Urinary bladder (tissue), 4 donors: ENCODE measurements at places on chromosomes 1 and 21. TPM values are rescaled to one million over a fixed set of nuclear protein-coding genes. Genes with fewer than 3 reads are reported as not detected.

DNA sequence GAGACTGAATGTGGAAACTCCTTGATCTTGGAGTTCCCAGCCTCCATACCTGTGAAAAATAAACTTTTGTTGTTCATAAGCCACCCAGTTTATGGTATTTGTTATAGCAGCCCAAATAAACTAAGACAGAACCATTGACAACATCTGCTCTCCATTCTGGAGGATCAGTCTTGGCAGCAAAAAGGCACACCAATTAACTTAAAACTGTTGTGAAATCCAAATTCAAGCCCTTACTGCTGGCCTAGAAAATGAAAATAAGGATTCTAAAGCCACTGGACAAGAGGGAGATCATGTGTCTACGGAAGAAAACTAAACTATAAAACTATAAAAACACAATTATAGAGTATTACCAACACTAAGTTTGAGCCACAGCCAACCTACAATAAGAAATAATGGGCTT, 172.1 kb upstream of the RNPC3 start:
- DNase-seq, result no peak

DNA sequence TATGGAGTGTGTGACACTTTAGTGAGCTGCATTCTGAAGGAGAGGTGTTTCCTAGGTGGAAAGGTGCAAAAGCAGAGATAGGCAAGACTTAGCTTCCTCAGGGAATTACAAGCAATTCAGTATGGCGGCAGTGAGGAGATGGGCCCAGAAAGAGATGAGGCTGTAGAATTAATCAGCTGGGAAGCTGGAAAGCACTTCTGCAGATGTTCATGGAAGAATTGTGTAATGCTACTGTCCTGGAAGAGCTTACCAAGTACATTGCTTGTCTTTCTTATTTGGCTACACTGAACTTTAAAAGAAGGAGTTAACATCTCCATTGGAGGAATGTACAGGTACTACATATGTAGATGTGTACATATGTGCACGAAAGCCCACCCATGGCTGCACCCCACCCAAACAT, 103.7 kb upstream of the DPT start:
- no peak for DNase-seq

GRCh38 chr1:173195596-173196088, 11.5 kb downstream of the TNFSF4 start:
- no peak for DNase-seq

The OR2T33 gene
- not detected for total RNA-seq

The ALX3 gene
- total RNA-seq, result 0.21 TPM
